NAMALWA (cell line): ENCODE measurements at places on chromosomes 11 and 22.
A peak's percentile ranks its signal among the peaks of the same experiment; 100 is the strongest.

DNA sequence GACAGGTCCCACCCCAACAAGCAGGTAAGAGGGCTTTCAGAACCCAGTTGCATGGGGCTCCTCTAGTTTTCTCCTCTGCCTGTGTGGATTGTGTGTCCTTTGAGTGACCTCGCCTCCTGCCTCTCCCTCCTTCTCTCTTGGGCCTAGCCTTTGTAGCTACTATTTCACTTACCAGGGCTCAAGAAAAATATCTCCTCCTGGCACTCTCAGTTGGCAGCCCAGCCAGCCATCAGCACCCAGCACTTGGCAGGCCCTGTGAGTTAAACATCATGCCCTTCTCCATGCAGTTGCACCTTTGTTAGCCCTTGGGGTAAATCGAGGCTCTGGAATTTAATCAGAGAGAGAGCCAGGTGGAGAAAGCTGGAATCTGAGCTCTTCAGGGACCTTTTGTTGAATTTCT, 35.4 kb upstream of the SORL1-AS1 start:
- DNase-seq, result no peak

GRCh38 chr11:69905611-69906452, 86.6 kb upstream of the FGF3 start:
- DNase-seq, result no peak

- no peak for DNase-seq
Observed at GRCh38 chr11:9905501-9905951, 241.6 kb downstream of the SWAP70 start.

DNA sequence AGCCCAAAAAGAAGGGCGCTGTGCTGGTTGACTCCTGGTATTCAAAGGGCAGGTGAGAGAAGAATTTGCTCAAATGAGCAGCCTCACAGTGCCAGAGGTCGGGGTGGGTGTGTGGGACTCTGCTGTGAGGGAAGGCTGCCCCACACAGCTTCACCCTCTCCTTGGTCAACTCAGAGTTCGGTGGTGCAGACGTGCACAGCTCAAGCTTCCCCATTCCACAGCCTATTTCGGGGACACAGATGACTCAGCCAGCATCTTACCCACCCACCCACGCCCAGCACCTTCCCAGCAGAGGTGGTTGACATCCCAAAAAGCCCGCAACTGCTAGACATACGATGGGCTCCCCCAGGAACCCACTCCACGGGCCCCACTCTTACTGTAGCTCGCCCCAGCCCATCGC, 46.5 kb upstream of the CCND1 start:
- no peak for DNase-seq

- no peak for DNase-seq
Observed at GRCh38 chr11:58243954-58244353, 15.2 kb upstream of the OR10Q1 start.

GRCh38 chr11:71079795-71080194, 172.6 kb downstream of the SHANK2 start:
- DNase-seq, result peak; percentile 6

GRCh38 chr22:47168441-47168840, 406.0 kb downstream of the TBC1D22A start:
- no peak for DNase-seq

GRCh38 chr11:111937844-111938243, 701 bp downstream of the DIXDC1 start:
- no peak for DNase-seq

DNA sequence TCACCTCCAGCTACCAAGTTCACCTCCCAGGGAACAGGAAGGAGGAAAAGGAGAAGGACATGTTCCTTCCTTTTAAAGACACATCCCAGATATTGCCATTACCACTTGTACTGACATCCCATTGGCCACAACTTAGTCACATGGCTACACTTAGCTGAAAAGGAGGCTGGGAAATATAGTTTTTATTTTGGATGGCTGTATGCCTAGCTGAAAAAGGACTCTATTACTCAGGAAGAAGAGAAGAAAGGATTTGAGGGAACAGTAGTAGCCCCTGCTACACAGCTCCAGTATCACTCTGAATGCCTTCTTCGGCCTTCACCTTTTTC, 2.1 kb upstream of the APOA5 start:
- DNase-seq, result no peak

- DNase-seq, result no peak
Observed at GRCh38 chr11:84012171-84012826, 726.1 kb upstream of the CCDC90B start.

GRCh38 chr11:40188848-40189247, 1270.6 kb downstream of the LRRC4C start:
- no peak for DNase-seq

DNA sequence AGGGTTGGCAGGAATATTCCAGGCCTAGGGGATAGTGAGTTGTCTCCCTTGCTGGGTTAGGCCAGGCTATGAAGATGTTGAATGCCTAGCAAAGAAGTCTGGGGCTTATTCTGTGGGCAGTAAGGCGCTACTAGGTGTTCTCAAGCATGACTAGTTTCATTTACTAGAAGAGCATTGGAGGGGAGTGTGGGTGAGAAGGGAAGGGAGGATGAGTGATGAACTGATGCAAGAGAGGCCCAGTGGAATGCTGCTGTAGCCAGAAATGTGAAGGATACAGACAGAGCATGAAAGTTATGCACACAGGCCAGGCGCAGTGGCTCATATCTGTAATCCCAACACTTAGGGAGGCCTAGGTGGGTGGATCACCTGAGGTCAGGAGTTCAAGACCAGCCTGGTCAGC, 33.5 kb downstream of the POU2F3 start:
- DNase-seq, result no peak

GRCh38 chr22:36008565-36008964, 20.1 kb downstream of the RBFOX2 start:
- no peak for DNase-seq

DNA sequence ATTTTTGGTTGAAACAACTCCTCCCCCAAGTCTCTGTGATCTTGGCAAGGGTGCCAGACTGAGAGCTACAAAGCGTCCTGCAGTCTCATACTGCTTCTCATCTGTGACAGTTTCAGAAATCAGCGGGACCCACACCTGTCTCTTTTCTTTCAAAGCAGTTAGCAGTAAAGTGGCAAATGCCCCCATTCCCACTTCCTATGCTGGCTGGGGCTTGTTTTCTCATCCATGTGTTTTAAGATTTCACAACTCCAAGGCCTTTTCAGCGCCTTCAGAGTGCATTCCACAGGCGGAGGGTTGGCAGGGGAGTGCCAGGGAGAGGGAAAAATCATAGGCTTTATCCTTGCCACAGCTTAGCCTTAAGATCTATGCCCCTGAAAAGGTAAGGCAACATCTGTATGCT, 493.5 kb downstream of the OPCML start:
- no peak for DNase-seq

- no peak for DNase-seq
Observed at GRCh38 chr11:47356129-47356997, 3.9 kb upstream of the MYBPC3 start.

GRCh38 chr11:74532501-74533246, 39.1 kb upstream of the LIPT2 start:
- no peak for DNase-seq

DNA sequence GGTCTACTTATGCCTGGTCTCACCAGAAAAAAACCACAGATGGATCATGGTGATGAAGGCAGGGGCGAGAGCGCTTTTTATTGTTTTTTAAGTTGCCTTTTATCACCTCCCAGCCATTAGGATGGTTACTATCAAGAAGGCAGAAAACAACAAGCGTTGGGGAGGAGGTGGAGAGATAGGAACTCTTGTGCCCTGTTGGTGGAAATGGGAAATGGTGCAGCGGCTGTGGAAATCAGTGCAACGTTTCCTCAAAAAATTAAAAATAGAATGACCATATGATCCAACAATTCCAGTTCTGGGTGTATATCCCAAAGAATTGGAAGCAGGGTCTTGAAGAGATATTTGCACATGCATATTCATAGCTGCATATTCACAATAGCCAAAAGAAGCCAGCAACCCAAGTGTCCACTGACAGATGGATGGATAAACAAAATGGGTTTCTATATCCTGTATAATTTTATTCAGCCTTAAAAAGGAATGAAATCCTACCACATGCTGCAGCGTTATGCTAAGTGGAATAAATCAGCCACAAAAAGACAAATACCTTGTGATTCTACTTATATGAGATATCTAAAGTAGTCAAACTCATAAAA, 20.5 kb upstream of the ACRV1 start:
- DNase-seq, result no peak

GRCh38 chr22:38316364-38317121, 690 bp downstream of the CSNK1E start:
- peak; percentile 67 for DNase-seq

GRCh38 chr11:62383822-62384221, 35.0 kb upstream of the SCGB1A1 start:
- DNase-seq, result no peak

DNA sequence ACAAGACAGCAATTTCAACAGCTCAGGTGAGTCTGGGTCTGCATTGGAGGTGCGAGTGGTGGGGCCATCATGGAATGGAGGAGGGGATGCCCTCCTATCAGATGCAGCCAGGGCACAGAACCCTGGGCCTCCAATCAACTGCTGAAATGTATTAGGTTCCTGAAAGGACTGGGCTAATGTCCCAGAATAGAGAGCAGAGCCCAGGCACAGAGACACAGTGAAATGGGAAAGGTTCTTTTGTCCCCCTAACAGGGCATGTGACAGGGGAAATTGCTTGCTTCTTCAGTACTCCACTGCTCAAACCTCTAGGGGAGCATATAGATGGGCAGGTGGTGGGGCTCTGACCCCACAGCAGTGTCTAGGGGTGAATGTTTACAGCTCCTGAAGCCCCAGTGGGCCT, 87.3 kb upstream of the CLPB start:
- no peak for DNase-seq

GRCh38 chr11:128477278-128477677, 110.1 kb downstream of the ETS1 start:
- DNase-seq, result no peak

- DNase-seq, result no peak
Observed at GRCh38 chr11:76656050-76656531, 14.5 kb downstream of the LRRC32 start.

DNA sequence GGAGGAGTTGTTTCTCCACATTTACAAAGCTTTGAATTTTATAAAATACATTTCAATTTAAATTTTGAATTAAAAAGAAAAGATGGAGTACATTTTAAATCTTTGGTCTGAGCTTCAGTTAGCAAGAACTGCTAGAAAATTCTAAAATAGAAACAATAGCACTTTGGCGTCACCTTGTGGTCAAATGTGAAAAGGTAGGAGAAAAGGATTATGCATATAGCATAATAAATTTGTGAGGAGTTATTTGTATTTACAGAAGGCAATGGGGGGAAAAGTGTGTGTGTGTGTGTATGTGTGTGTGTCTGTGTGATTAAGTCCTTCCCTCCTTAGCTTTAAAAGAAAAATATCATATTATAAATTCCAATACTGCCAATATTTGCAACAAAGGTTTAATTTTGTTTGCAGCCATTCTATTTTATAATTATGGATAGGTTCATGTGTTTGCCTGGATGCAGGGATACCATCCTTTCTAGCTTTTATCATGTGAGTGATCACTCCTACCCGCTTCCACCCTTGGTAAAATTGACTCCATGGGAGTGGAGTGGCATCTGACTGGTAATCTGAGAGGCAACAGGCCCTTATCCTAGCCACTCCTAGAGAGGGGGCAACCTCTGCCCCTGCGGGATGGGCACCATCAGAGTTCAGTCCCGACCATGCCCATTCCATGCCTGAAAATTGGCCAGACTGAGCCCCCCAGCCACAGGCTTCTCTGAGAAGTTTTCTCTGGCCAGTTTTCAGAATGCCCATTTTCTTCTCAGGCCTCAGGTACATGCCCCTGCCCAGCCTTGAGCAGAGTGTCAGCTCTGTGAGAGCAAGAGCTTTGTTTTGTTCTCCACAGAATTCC, 13.6 kb upstream of the LGR4 start:
- DNase-seq, result peak; percentile 81

GRCh38 chr11:68002938-68003845, 705 bp downstream of the UNC93B1 start:
- DNase-seq, result peak; percentile 85

GRCh38 chr11:5928811-5929210, 13.2 kb upstream of the OR56A3 start:
- no peak for DNase-seq

- DNase-seq, result no peak
Observed at GRCh38 chr11:104522650-104523049, 358.7 kb upstream of the PDGFD start.

GRCh38 chr11:88569342-88569741, 231.8 kb upstream of the CTSC start:
- DNase-seq, result no peak

- no peak for DNase-seq
Observed at GRCh38 chr11:60420015-60420414, 9.4 kb upstream of the MS4A5 start.

DNA sequence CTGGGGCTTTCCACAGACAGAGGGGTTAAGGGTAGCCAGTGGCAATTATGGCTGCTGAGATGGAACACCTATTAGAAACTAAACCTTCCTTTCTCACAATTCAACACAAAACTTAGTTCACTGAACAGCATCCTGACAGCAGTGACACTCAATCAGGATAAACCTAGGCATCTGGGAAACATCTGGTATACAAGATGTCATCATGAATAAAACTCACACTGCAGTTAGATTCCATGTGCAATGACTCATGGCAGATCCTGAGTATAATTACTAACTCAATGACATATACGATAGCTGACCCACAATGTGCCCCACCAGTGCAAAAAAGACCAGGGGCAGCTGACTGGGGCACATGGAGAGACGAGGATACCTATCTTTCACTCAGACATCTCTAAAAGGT, 17.7 kb downstream of the RBFOX2 start:
- no peak for DNase-seq

GRCh38 chr11:124108156-124108555, 7.1 kb upstream of the VWA5A start:
- DNase-seq, result peak; percentile 34

DNA sequence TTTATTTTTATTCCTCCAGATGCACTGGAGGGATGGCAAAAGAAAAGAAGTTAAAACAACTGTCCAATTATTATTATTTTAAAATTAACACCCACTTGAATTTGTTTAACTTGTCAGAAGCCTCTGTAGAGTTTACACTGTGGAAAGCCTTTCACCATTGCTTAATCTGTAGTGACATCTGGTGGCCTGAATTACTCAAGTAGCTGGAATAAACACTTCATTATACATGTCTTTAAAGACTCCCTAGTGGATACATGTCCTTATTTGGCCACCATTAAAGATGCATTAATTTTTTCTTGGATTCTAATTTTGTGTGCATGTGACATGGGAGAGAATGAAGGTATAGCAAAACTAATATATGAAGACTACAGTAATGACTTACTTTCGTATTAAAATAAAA, 1496.5 kb downstream of the FAM181B start:
- DNase-seq, result peak; percentile 65

DNA sequence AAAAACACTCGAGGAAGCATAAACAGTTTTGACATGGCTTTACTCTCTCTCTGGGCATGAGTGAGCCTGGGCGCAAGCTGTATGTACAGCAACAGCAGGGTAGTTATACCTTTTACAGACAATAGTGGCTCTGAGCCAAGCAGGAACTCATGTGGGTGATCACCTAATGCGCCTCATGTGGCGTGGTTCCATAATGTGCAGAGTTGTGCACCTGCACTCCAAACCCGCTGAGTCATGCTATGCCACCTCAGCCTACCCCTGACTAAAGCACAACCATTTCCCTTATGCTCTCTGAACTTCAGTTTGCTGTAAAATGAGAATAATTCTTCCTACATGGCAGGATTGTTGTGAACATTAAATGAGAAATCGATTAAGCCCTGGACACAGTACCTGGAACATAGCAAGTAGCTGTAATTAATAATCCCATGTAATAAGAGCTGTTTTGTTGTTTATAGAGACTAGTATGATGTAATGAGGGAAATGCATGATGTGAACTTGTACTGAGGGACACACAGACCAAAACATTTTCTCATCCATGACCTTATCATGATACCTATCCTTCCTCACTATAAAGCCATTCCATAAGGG, 71.6 kb downstream of the CCDC34 start:
- DNase-seq, result peak; percentile 40

GRCh38 chr11:132523929-132524328, 1008.4 kb downstream of the OPCML start:
- no peak for DNase-seq
